Right ventricle myocardium inferior (tissue), 1 donor: ENCODE measurements at places on chromosomes 6 and 20.

DNA sequence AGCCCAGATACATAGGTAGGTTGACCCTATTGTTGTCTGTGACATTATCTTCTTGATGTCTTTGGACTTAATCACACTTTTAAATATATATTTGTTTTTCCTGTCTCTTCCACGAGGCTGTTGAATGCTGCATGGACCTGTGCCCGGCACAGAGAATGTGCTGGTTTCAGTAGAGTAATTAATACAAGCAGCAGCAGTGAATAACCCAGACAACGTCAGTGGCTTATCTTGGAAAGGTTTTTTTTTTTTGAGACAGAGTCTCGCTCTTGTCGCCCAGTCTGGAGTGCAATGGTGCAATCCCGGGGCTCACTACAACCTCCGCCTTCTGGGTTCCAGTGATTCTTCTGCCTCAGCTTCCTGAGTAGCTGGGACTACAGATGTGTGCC lies 108.2 kb downstream of the CDH26 start:
- no peak for DNase-seq

GRCh38 chr6:134373282-134373922 lies 55.5 kb upstream of the SGK1 start:
- no peak for DNase-seq

- DNase-seq, result no peak
These were observed 23.9 kb upstream of the NAA20 start for GRCh38 chr20:19992996-19993908.

- no peak for DNase-seq
These were observed 1.2 kb downstream of the CHMP4B start for GRCh38 chr20:33812152-33812849.
